ENCODE measurements at places on chromosomes 1 and 21. TPM values are rescaled to one million over a fixed set of nuclear protein-coding genes. Genes with fewer than 3 reads are reported as not detected.

MSH4 gene
- total RNA-seq, result not detected

DARS2 gene
- 12.9 TPM for total RNA-seq

COL6A1 gene
- total RNA-seq, result 447 TPM

TNFRSF14 gene
- total RNA-seq, result 5.9 TPM

C21orf58 gene
- 2.9 TPM for total RNA-seq

KRTAP12-2 gene
- total RNA-seq, result not detected

CLIC6 gene
- total RNA-seq, result under 0.01 TPM

ACTN2 gene
- total RNA-seq, result under 0.01 TPM

ZNF362 gene
- 27.2 TPM for total RNA-seq

SYCP1 gene
- not detected for total RNA-seq

SYT6 gene
- 0.13 TPM for total RNA-seq

Data from mesangial cell (primary cell).